Forelimb muscle (tissue), 1 donor: ENCODE measurements at places on chromosomes 5 and 9. TPM values are rescaled to one million over a fixed set of nuclear protein-coding genes. Genes with fewer than 3 reads are reported as not detected.

The ZSWIM6 gene
- 7.8 TPM for polyA plus RNA-seq

The ENG gene
- polyA plus RNA-seq, result 43.4 TPM

The ARPC5L gene
- polyA plus RNA-seq, result 27.9 TPM

The STPG3 gene
- polyA plus RNA-seq, result 0.18 TPM

The MEIKIN gene
- polyA plus RNA-seq, result not detected

The KCNMB1 gene
- 0.61 TPM for polyA plus RNA-seq

The SMIM15 gene
- polyA plus RNA-seq, result 28.9 TPM

The CORO2A gene
- 0.32 TPM for polyA plus RNA-seq

The CCL27 gene
- 0.51 TPM for polyA plus RNA-seq

The OMD gene
- polyA plus RNA-seq, result 3.5 TPM

The CARD9 gene
- 0.82 TPM for polyA plus RNA-seq

The SERF1A gene
- polyA plus RNA-seq, result 1.4 TPM

The NUDT12 gene
- polyA plus RNA-seq, result 13.7 TPM

The FOXD4L3 gene
- polyA plus RNA-seq, result 0.29 TPM

DNA sequence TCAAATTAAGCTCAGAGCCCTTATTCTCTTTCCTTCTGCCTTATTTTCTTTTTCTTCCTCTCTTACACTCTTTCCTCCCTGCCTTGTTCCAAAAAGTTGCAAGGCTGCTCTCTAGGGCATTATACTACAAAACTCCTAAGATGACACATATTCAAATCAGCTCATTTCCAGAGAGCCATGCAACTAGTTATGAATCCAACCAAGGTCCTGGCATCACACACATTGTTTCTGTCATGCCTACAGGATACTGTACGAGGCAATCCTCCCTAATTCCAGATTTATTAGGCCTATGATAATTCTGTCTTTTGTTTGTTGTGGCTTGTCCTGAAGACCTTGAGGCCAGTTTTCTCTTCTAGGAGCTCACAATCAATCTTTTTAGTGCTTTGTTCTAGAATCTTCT is 87.0 kb upstream of the TBCA start:
- no peak for DNase-seq

- DNase-seq, result no peak
Observed at GRCh38 chr9:3903906-3904305, 378.1 kb upstream of the RFX3 start.

GRCh38 chr9:115357821-115358220 is 239.9 kb upstream of the TNC start:
- DNase-seq, result no peak

DNA sequence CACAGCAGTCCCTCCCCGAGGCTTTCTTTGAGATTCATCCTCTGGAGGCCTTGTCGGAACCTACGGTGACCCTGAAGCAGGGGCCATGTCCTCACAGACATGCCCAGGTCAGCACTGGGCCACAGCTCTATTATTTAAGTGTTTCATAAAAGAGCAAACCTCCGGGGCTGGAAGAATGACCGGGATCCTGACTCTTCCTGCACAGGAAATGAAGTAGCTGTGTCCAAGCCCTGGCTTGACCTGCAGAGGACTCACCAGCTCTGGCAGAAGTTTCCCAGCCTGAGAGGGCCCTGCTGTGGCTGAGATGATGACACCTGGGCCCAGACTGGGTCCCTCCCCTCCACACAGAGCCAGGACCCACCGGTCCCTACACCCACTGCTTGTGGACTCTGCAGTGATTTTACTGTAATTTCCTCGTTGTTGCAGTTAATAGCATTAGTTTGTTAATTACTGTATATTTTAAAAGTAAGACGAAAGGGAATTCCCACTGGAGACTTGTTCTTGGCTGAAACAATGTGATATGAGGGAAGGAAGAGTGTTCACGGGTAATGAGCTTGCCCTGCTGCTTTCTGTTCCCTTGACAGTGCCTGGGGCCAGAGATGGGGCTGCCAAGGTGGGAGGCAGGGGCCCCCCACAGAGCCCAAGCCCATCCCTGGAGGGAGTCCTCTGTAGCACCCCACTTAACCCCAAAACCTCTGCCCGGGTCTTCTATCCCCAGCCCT is 72.2 kb downstream of the PCDH1 start:
- DNase-seq, result no peak

GRCh38 chr9:69888856-69889585 is 68.4 kb downstream of the CFAP95 start:
- DNase-seq, result no peak

- no peak for DNase-seq
Observed at GRCh38 chr9:17217272-17217671, 82.4 kb downstream of the CNTLN start.

GRCh38 chr5:123882965-123883345 is 371.0 kb downstream of the CSNK1G3 start:
- no peak for DNase-seq

DNA sequence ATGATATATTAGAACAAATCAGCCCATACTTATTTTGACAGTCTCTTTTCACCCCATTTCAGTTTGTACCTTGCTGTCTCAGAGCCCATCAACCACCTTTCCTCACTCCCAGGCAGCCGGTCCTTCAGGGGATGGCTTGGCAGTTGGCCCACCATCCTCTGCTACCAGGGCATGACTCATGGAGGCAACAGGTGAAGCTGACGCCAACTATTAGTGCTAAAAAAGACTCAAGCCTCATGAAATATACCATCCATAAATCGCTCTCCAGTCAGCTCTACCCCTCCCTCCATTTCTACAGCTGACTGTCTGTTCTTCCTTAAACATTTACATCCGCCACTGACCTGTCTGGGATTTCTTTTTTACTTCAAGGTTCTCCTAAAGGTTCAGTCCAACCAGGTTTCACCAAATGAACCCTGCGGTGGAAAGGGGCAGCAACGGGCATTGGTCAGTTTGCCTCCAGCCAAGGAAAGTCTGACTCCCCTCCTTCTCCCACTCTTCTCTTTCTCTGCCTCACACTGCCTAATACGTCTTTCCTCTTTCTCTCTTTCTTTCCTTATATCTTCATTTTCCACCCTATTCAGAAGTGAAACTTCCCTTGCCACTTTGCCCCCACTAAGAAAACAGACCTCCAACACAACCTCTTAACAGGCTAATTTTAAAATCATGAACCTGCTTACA is 439.1 kb downstream of the RAB3C start:
- no peak for DNase-seq

- no peak for DNase-seq
Observed at GRCh38 chr5:85452322-85453025, 1067.8 kb upstream of the EDIL3 start.

DNA sequence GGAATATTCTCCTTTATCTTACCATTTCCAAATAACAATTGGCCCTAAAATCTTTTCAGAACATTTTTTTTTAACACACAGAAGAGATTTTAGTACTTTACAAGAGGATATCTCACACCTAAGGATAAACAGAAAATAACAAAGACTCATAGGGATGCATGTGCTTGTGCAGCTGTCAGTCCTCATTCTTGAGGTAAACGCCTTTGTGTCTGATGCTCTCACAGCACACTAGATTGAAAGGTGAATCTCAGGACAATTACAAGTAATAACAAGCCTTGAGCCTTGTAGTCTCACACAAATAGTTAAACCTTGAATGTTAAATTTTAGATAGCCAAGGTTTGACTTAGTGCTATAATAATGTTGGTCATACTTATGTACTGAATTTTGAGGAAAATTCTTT is 439.2 kb downstream of the PTPRD start:
- no peak for DNase-seq

- no peak for DNase-seq
Observed at GRCh38 chr5:155389498-155389897, 375.9 kb downstream of the KIF4B start.

GRCh38 chr5:14270209-14270702 is 127.1 kb downstream of the TRIO start:
- peak; percentile 43 for DNase-seq

GRCh38 chr9:121399883-121400607 is 30.0 kb upstream of the STOM start:
- peak; percentile 67 for DNase-seq

DNA sequence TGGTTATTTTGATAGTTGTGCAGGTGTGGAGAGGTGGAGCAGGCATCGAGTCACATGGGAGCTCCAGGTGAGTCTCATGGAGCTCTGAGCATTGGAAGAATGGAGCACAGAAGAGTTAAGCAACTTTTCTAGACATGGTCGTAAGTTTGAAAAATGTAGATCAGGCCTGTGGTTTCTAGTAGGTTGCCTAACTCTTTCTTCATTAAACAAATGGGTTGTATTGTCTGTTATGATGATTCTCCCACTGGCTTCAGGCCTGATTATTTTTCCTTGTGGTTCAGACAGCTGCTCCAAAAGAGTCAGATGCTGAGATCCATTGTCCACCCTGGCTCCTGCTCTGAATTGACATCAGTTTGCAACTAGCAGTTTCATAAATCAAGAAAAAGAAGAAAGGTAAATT is 80.3 kb upstream of the RPS23 start:
- no peak for DNase-seq

- no peak for DNase-seq
Observed at GRCh38 chr9:135840539-135840938, 66.8 kb downstream of the CAMSAP1 start.

- no peak for DNase-seq
Observed at GRCh38 chr5:176412517-176413254, 3.7 kb downstream of the CLTB start.

DNA sequence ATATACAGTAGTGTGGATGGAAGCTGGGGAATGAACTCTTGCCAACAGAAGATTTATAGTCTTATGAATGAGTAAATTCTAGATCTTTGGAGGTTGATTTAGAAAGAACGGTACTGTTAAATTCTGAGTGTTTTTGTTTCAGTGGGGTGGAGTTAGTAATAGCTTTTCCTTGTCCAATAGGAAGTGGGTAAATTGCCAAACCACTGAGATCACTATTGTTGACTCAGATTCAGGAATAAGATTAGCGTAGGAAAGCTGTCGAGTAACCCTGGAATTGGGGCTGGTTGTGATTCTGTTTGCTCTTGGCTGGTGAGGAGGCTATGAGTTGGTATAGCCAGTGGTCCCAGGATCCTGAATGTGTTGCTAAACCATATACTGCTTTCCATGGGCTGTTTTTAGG is 155.6 kb downstream of the ARHGAP26 start:
- DNase-seq, result peak; percentile 39

DNA sequence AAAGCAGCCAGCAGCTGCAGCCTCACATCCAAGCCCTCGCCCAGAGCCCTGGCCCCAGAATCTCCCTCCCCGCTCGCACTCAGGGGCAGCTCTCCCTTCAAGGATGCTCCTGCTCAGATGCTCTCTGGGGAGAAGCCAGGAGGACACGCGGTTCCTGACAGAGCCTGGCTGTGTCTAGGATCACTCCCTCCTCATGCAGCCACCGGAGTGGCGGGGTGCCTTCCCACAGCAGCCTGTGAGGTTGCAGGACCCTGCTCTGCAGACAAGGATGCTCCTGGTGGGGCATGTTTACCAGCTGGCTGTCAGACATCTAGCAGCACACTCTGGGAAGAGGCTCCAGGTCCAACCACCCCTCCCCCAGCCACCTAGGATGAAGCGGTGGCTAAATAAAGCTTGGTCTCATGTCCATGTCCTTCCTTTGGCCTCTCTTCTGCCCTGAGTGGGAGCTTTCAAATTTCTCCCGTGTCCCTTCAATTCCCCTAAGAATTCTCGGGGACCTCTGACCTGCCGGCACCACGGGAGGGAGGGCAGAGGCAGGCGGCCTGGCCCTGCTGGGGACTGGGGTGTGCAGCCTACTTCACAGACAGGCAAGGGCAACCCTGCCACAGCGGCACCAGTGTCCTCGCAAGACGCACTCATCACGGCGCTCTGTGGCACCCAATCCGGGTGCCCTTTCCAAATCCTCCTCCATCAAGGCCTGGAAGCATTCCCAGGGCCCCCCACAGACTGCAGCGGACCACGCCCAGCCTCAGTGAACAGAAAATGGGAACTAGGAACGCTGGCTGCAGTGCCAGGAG is 88.3 kb upstream of the SARDH start:
- no peak for DNase-seq
